Stimulated activated CD4-positive, alpha-beta T cell treated with anti-CD3 and anti-CD28 coated beads, Interleukin-1b, Interleukin-23, amount 100 ng/mL, for 4 hours (primary cell): ENCODE measurements at places on chromosomes 6 and 20.

- DNase-seq, result no peak
Observed at GRCh38 chr6:14344486-14344885, 226.9 kb downstream of the CD83 start.

- no peak for DNase-seq
Observed at GRCh38 chr20:37734228-37734985, 40.6 kb downstream of the CTNNBL1 start.

- DNase-seq, result no peak
Observed at GRCh38 chr6:166456395-166457156, 73.8 kb upstream of the MPC1 start.

DNA sequence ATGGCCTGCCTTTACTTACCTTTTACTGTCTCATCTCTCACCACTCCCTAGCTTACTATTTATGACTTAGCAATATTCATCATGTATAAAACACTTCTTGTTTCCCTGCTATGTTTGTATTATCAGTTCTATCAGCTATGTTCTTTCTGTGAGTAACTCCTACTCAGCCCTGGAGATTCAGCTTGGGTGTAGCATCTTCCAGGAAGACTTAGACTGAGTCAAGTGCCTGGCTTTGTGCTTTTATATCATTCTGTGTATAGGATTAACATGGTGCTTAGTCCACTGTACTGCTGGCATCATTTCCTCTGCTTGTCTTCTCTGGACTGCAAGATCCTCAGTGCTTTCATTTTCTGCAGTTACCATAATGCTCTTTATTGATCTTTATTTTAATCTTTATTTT lies 257.8 kb downstream of the BTBD3 start:
- no peak for DNase-seq

GRCh38 chr6:151585741-151586140 lies 91.9 kb downstream of the CCDC170 start:
- DNase-seq, result no peak

- no peak for DNase-seq
Observed at GRCh38 chr6:167733740-167734661, 92.7 kb upstream of the AFDN start.
